ENCODE measurements at places on chromosomes 13 and 19. TPM values are rescaled to one million over a fixed set of nuclear protein-coding genes. Genes with fewer than 3 reads are reported as not detected.

Gene VN1R2
- total RNA-seq = not detected

Gene THSD1
- total RNA-seq = 17.8 TPM

Gene CASP14
- 0.72 TPM for total RNA-seq

Gene TEX29
- not detected for total RNA-seq

Gene FGF21
- total RNA-seq = not detected

Gene PRTN3
- total RNA-seq = not detected

Gene ZNF560
- 0.72 TPM for total RNA-seq

Gene NUMBL
- total RNA-seq = 13.9 TPM

Gene SIGLEC8
- total RNA-seq = not detected

Gene SEMA6B
- 0.24 TPM for total RNA-seq

Gene SSC5D
- not detected for total RNA-seq

Gene VAV1
- 2.3 TPM for total RNA-seq

Gene ARHGEF1
- total RNA-seq = 31.8 TPM

Gene LRRC4B
- not detected for total RNA-seq

Gene NR2F6
- total RNA-seq = 97.4 TPM

Gene ACTMAP
- 0.43 TPM for total RNA-seq
